ENCODE measurements at places on chromosomes 2 and 18.
A peak's percentile ranks its signal among the peaks of the same experiment; 100 is the strongest.

DNA sequence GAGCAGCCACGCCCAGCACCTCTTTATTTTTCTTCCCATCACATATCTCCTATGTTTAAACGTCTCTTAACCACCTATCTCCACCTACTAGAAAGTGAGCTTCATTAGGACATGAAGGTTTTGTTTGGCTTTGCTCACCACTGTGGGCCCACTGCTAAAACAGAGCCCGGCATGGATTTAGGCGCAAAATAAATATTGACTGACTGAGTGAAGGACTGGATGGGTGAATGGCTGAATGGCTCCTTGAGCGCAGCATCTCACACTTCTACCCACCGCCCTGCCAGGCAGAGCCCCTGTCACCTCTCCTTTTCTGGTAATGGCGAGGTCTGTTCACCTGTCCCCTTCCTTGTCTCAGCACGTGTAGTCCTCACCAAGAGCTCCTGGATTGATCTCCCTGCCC lies 10.1 kb downstream of the CAPG start:
- no peak for DNase-seq

DNA sequence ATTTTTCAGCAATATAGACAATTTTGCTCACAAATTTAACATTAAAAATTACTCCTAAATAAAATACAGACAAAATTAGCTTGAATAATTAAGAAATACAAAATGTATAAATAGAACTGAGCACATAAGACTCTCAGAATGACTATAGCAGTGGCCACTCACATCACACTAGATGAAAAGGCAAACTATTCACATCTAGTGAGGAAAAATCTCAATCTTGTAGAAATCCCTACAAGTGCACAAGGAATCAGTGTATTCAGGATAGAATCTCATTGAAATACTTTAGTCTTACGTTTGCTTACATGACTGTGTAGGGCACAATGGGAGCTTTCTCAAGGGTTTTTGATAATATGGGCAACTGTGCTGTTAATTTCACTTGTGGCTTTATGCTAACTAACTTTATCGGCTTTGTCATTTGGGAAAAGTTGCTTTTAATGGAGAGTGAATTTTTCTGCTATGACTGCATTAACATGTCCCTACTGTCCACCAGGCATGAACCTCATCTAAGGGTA lies 678.9 kb upstream of the LRRTM4 start:
- DNase-seq: no peak

DNA sequence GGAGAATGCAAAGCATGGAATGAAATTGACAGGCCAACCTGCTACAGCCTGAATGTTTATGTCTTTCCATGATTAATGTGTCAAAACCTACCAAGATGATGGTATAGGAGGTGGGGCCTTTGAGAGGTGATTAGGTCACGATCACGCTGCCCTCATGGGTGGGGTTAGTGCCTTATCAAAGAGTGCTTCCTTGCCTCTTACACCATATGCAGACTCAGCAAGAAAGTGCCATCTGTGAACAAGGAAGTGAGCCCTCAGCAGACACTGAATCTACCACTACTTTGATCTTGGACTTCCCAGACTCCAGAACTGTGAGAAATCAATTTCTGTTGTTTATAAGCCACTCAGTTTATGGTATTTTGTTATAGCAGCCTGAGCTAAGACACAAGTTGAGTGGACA lies 147.5 kb upstream of the BCL2L11 start:
- DNase-seq: no peak

GRCh38 chr2:20555954-20556353 lies 94.9 kb downstream of the HS1BP3 start:
- DNase-seq: no peak

DNA sequence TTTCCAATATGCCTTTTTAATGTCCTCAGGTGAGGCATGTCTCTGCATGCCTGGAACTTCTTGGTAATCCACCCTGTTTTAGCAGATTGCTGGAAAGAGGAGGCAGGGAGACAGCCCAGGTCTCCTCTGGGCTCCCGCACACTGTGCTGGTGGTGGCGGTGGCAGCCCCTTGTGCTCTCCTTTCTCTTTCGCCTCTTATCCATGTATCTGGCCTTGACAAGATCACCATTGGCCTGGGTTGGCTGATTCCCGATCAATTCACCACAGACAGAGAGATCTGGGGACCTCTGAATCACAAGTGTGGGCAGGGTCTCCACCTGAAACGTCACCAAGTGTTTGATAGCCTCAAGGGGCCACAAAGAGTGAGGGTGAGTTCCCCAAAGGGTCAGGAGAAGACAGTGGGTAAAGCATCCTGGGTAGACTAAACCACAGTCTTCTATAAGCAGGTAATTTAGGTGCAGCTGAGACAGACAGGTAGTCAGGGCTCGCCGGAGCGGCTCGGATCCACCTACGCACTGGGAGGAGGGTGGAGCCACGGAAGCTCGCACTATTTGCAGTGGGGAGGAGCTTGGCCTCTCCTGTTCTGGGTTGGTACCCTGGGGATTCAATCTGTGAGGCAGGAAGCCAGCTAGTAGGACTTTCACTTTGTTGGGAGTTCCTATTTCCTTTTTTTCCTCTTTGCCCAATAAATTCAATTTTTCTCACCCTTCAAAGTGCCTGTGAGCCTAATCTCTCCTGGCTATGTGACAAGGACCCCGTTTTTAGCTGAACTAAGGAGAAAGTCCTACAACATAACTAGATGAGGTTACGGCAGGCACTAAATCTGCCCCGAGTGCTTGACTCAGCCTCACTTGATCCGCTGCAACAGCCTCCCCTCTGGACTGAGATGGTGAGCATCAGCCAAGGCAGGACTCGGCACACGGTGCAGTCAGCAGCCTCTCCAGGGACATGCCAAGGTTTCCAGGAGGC lies 57.6 kb downstream of the SLC4A3 start:
- peak; percentile 67 for DNase-seq

DNA sequence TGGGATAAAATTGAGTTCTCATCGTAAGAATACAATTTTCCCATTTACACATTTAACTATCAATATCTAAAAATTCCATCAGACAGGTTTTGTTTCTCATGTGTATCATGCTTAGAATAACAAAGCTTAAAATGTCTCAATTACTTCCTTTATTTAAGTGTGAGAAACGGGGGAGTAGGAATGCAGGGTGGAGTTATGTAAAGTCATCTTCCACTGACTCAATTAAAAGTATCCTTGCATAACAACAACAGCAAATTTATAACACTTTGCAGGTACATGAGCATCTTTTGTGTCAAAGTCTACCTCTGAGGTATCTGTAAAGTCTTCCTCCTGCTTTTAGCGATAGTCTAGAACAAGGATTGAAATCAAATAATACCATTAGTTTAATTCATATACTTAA lies 327.1 kb downstream of the EPHA4 start:
- DNase-seq: no peak

- no peak for DNase-seq
These were observed 384.6 kb downstream of the NRXN1 start for GRCh38 chr2:50647381-50647780.

- DNase-seq: no peak
These were observed 5.2 kb downstream of the XRCC5 start for GRCh38 chr2:216114382-216114713.

- DNase-seq: no peak
These were observed 1144.7 kb downstream of the CNTNAP5 start for GRCh38 chr2:125169764-125170146.

- DNase-seq: no peak
These were observed 173.2 kb upstream of the CREB1 start for GRCh38 chr2:207356567-207356966.

DNA sequence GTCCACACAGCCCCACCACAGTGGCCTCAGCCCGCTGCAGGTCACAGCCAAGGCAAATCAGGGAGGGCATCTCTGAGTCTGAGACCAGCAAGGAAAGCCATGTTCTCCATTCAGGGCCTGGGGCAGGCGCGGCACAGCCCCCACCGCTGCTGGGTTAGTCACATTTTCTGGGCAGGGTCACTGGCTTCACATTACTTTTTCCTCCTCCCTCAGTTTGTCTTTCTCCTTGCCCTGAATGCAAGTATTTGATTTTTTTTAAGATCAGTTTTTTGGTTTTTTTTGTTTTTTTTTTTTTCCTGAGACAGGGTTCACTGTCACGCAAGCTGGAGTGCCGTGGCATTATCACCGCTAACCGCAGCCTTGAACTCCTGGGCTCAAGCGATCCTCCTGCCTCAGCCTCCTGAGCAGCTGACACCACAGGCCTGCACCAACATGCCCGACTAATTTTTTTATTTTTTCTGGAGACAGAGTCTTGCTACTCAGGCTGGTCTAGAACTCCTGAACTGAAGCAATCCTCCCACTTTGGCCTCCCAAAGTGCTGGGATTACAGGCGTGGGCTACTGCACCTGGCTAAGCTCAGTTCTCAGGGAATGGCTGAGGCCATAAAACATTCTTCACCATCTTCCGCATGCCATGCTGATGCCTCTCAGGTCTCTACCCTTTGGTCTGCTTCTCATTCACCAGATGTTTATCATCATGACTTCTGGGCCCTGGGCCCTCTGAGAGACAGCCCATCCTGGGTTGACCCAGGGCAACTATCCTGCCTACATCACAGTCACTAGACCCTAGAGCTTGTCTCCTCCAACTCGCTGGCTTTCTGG lies 628 bp upstream of the CAPG start:
- no peak for DNase-seq
